ENCODE measurements at places on chromosomes 5 and 9.

DNA sequence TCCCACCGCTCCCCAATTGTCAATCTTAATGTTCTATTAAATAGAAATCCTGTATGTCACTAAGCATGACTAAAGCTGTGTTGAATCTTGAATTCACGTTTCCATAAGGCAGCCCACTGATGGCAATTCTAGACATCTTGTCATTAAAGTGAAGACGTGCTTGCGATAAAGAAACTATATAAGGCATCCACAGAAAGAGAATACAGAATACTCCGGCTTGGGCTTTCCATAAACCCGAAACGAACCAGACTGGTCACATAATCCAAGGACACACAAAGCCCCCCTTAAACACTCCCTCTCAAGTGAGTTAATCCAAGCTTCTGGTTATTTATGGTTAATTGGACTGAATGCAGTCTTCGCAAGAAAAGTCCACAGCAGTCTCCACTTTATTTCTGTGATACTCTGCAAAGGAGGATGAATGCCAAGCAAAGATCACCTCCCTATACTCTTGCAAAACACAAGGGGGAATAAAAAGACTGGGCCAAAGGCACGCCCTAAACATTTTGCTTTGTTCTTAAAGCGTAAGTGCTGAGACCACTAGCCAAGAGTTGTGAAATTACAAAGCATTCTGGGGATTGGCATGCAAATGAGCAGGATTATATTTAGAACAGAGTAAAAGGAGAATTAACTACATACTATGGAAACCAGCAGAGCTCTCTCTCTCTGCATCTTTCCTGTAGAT, 54.7 kb downstream of the DPYSL3 start:
- no peak for DNase-seq

DNA sequence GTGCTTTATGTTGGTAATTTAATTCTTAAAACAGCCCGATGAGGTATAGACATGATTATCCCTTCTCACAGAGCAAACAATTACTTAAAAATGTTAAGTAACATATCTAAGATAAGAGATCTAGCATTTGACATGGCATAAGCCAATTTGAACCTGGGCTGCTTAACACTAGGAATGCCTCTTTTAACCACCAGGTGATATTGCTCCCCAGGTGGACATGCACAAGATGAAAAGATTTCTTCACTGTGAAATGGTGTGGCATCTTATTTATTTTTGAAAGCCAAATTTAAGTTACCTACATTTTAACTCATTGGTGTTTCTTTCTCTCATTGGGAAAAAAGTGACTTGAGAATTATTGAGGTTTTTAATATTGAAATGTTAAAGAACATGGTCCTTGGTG, 15.8 kb upstream of the LRRC70 start:
- no peak for DNase-seq

- DNase-seq = no peak
Observed at GRCh38 chr9:124062172-124062571, 50.6 kb downstream of the LHX2 start.

- DNase-seq = no peak
Observed at GRCh38 chr5:153676406-153676805, 185.9 kb downstream of the GRIA1 start.

GRCh38 chr5:179405426-179406030, 60.3 kb upstream of the ADAMTS2 start:
- no peak for DNase-seq

DNA sequence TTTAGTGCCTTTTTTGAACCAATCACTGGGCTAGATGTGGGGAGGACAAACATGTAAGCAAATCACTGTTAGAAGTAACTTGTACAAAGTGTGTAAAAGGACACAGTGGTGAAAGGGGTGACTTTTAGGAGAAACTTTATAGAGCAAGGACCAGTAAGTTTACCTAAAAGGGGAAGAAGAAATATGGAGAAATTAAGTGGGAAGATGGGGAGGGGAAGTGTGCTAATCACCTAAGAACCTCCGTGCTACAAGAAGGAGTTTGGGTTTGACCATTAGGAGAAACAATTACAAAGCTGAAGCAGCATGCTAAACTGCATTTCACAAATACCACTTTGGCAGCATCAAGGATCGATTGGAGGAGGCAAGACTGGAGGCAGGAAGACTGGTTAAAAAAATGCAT, 17.3 kb downstream of the ITGA1 start:
- DNase-seq = no peak

- DNase-seq = no peak
Observed at GRCh38 chr5:122805481-122805880, 30.6 kb downstream of the SNX2 start.

- no peak for DNase-seq
Observed at GRCh38 chr5:34563931-34564709, 92.0 kb upstream of the RAI14 start.

- no peak for DNase-seq
Observed at GRCh38 chr5:10374046-10375022, 20.8 kb downstream of the MARCHF6 start.

GRCh38 chr5:36875790-36876298, 725 bp upstream of the NIPBL start:
- DNase-seq = peak; percentile 93

GRCh38 chr5:149264439-149265067, 7.1 kb upstream of the AFAP1L1 start:
- no peak for DNase-seq

GRCh38 chr5:57441557-57441956, 41.1 kb downstream of the ACTBL2 start:
- DNase-seq = no peak

GRCh38 chr9:123495731-123496130, 139.7 kb downstream of the CRB2 start:
- DNase-seq = no peak

DNA sequence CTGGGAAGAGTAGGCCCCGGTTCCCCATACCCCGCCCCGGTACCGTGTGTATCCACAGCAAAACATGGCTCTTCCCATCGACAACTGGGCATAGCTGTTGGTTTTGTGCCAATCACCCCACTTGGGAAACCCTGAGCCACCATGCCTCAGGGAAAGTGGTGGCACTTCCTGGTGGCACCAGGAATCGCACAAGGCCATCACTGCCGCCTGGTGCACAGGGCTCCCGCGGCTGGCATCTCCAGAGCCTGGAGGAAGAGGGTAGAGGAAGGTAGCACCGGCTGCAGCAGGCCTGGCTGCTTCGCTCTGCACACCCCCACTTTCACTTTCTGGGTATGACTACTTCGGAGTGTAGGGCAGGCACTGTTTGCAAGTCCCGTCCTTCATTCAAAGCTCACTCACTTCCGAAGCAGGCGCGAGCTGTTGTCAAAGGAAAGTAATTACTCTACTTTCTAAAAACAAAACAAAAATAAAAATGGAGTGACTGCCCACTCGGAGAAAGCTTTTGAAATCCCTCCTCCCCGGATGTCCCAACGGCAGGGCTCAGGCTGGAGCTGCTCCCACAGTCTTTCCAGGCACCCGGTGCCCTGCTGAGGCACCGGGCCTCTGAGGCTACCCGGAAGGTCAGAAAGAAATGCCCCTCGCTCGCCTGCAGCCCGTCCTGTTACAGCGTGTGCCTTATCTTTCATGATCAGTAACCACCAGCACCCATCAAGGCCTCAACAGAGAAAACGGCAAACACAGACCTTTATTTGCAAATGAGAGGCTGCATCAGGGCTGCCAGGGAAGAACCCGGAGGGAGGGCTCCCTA, 2.0 kb downstream of the BRD3 start:
- DNase-seq = peak; percentile 75

- no peak for DNase-seq
Observed at GRCh38 chr9:113709721-113710120, 166.4 kb upstream of the ZNF618 start.

GRCh38 chr5:61167382-61167781, 5.1 kb upstream of the SMIM15 start:
- DNase-seq = no peak

DNA sequence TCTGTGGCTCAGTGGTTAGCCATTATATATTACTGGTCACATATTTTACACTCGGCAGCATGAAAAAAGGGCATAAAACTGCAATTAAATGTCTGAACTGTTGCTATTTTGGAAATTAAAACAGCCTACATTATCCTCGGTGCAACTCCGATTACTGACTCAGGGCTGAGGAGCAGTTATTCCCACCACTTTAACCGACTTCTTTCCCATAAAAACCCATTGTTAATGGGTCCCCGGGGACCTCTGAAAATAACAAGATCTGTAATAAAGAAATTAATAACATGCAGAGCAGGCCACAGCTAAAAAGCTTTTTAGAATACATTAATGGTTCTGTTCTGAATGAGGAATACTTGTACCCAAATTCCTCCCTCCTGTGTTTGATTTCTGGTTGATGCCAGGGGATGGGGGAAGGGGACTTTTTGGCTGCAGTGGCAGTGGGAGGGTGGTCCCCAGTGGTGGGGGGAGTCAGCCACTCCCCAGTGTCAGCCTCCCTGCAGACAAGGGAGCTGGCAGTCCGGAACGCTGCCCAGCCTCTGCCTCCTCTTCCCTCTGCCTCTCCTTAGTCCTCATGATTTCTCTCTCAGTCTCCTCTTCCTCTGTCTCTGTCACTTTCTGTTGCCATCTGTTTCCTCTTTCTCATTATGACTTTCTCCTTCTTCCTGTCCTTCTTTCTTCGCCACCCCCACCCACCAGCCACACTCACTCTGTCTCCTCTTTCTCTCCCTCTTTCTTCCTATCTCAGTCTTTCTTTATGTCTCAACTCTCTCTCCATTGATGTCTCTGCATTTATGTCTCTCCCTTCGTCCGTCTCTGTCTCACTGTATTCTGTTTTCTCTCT, 59.0 kb upstream of the ZBTB43 start:
- no peak for DNase-seq

GRCh38 chr9:72856972-72857623, 95.8 kb downstream of the ALDH1A1 start:
- no peak for DNase-seq

GRCh38 chr5:117433818-117434217, 859.2 kb upstream of the SEMA6A start:
- no peak for DNase-seq

GRCh38 chr5:34831303-34831702, 7.7 kb upstream of the TTC23L start:
- no peak for DNase-seq

Data from upper lobe of right lung (tissue), 1 donor.